ENCODE measurements at places on chromosomes 4 and X. TPM values are rescaled to one million over a fixed set of nuclear protein-coding genes. Genes with fewer than 3 reads are reported as not detected.

DNA sequence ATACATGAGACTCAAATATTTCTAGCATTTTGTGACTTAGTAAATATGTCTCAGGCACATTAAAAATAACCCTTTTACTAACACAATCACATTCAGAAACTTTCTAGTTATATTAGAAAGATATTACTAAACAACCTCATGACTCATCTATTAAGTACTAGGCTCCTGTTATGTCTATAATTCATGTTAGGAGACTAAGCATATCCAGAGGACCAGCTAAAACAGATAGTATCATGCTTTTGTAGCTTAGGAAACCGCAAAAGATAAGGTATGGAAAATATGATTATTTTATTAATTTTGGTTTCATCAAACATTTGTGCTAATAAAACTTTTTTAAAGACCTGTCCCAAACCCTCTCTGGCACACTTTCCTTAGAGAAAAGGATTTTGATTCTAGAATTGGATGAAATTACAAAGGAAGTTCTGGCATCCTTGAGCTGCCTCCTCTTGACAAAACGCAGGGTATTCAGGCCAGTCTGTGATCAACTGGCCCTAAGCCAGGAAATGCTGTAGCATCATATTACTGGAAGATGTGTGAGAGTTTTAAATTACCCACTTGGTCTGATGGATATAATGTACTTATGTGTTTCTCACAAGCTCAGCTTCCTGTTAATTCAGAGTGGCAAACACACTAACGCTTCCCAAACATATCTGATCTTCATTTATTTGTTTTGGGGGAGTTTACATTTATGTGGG, 60.4 kb downstream of the NRK start:
- peak; percentile 0 for DNase-seq

GRCh38 chr4:184762100-184762499, 28.2 kb upstream of the CENPU start:
- DNase-seq = no peak

- peak; percentile 95 for DNase-seq
Observed at GRCh38 chr4:150302553-150302952, 224.3 kb downstream of the DCLK2 start.

DNA sequence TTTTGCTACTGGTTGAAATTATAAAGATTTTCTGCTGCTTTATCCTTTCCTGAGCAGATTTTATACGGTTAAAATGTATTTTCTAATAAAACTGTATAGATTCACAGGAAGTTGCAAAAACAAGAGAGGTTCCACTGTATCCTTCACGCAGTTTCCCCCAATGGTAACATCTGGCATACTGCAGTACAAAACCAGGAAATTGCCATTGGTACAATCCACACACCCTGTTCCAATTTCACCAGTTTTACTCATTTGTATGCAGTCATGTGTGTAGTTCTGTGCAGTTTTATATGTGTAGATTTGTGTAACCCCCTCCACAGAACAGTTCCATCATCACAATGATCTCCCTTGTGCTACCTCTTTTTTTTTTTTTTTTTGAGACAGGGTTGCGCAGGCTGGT, 20.0 kb downstream of the DDX3X start:
- no peak for DNase-seq

- DNase-seq = peak; percentile 76
Observed at GRCh38 chr4:18075823-18076433, 54.4 kb upstream of the LCORL start.

DNA sequence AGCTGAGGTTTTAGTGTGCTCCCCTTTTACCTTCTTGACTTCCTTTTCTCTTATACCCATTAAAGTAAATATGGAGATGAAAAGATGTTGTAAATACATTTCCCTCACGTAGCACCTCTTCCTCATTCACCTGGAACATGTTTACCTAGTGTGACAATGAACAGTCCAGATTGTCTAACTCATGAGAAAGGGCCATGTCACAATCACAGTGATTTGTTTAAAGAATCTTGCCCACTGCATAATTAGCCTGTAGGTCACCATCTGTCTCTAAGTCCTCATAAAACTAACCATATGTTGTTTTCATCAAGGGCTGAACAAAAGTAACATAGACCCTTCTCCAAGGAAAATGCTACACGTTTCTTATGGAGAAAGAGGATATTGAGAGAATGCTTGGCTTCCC, 85.7 kb downstream of the TSPAN5 start:
- DNase-seq = no peak

DNA sequence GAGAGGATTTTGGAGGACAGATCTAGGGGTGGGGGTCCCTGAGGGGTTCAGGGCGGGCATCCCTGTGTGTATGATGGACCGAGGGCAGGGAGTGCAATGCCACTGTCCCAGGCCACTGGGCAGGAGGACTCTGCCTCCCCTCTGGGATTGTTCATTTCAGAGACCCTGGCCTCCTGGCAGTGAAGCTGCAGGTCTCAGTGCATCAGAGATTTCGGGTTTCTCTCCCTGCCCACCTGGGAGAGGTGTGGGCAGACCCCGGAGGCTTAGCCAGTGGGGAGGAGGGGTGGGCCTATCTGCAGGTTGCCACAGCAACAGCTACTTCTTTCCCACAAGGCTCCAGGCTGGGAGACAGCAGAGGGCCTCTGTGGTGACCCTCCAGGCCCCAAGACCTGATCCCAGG, 80.1 kb upstream of the LRPAP1 start:
- DNase-seq = no peak

- DNase-seq = peak; percentile 1
Observed at GRCh38 chrX:109294097-109294814, 187.6 kb downstream of the GUCY2F start.

- DNase-seq = peak; percentile 42
Observed at GRCh38 chrX:131571348-131571747, 27.5 kb downstream of the OR13H1 start.

DNA sequence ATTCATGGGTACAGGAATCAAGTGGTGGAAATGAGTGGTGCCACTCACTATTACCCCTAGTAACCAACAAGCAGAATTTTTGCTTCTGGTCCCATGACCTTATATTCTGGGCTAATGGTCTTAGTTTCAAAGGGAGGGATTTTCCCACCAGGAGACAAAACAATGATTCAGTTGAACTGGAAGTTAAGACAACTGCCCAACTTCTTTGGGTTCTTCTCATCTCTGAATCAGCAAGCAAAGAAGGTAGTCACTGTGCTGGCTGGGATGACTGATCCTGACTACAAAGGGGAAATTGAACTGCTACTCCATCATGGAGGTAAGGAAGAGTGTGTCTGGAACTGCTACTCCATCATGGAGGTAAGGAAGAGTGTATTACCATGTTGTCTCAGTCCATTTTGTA, 87.2 kb downstream of the IL13RA2 start:
- DNase-seq = peak; percentile 37

DNA sequence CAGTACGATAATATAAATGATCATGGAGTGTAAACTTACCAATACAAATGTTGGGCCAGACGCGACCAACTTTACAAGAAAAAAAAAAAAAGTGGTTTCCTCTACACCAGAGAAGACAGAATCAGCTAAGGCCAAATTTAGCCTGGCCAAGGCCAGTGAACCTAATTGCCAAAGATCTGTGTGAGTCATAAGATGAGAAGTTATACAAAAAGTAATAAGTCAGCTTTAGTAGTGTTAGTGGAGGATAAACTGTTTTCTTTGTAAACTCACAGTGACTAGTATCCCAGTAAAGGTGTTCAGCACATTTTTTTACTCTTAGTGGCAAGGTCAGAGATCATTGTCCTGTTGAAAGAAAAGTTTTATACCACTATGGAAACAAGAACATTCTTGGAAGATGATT, 531.4 kb upstream of the TECRL start:
- peak; percentile 84 for DNase-seq

DNA sequence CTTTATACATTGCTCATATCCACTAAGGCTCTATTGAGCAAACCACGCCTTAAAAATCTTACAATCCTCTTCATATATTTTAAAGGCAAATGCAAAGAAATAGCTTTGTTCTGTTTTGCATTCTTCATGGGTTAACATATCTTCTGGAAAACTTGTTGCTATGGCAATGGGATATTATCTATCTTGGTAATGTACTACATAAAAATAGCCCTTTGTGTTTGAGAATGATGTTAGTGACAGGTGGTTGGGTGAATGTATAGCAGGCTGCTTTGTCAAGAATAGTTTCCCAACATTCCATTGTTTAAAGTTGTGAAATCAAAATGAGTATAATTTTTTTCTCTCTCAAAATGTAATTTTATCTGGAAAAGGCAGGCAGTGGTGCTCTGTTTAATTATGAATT, 16.8 kb downstream of the REPS2 start:
- peak; percentile 6 for DNase-seq

The FAM184B gene
- not detected for total RNA-seq

The ATP2B3 gene
- 0.03 TPM for total RNA-seq

The RNF212 gene
- not detected for total RNA-seq

The BCLAF3 gene
- total RNA-seq = 1.1 TPM

The LRRC66 gene
- total RNA-seq = 0.07 TPM

The H2BW2 gene
- total RNA-seq = not detected

The XAGE2 gene
- not detected for total RNA-seq

Data from HT1080 (cell line).